ENCODE measurements at places on chromosomes 2 and 18.

GRCh38 chr18:11251891-11252270 lies 102.5 kb upstream of the PIEZO2 start:
- DNase-seq: no peak

DNA sequence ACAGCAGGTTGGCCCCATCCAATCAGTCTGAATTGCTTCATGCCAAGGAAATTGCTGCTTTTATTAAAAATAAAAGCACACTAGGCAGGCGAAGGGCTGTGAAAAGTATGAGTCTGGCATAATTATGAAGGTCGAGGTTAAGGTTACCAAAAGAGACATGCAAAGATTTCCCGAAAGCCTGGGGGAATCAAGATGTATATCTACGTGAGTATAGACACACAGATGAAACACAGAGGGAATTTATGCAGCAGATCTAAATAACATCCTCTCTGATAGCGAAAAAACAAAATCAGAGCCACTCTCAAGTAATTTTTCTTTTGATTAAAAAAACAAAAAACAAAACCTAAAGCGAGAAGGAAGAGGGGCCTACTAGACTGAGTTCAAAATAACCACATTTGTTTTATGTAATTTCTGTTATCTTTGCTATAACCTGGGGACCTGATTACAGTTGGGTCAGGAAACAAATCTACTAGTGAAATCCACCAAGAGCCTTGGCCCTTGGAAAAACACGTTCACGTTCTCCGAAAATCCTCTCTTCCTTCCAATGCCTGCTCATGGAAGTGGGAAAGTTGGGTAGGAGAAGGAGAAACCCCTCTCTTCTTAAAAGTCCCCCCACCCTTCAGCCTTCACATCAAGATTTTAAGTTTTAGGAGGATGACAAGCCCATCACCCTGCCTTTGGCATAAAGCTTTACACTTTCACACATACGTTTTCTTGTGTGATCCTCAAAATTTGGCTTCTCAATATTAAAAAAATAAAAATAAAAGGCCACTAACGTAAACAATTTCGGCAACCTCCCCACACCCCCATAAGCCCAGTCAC lies 1.4 kb downstream of the AAK1 start:
- no peak for DNase-seq

GRCh38 chr2:62999905-63000304 lies 50.7 kb upstream of the OTX1 start:
- no peak for DNase-seq

DNA sequence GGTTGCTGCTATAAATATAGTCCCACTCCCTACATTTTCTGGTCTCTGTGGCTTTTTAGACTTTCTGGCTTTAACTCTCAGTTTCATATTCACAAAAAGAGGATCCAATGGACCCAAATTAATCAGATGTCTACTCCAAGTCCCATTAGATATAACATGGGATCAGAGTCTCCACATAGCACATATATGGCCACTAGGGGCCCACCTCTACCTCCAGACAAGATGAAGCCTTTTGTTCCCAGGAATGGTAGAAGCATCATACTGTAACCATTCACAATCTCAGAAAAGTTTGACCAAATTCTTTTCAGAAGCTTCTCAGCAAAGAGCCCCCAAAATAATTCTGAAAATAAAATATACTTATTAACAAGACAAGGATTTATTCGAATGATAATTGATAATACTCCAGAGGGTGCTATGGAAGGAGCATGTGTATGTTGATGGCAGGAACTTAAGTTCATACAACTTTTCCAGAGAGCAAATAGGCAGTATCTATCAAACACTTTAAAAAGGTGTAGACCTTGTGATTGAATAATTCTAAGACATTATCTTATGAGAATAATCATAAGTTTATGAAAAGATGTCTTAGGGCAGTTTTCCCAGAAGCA lies 382.3 kb upstream of the CRIM1 start:
- no peak for DNase-seq

GRCh38 chr2:217523286-217523685 lies 479.5 kb downstream of the TNS1 start:
- no peak for DNase-seq

- no peak for DNase-seq
Measured at GRCh38 chr2:46966576-46966975, 51.0 kb upstream of the MCFD2 start.

- no peak for DNase-seq
Measured at GRCh38 chr2:39468579-39469451, 31.7 kb upstream of the MAP4K3 start.

DNA sequence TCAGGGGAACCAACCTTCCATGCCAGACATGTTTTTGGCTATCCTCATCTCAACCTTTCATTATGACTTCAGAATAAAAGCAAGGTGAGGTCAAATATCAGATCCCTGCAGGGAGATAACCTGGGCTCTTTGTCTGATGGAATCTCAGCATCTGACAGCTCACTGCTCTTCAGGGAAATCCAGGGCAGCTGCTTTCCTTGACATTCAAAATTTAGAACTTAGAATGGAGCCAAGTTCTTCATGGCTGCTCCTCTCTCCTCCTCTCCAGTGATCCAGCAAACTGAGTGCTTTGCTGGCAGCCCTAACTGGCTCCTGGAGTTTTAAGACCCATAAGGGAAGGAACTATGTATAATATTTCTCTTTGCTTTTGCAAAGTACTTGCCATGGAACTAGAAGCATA lies 716.3 kb downstream of the TSN start:
- no peak for DNase-seq

GRCh38 chr2:98821629-98822135 lies 90.8 kb upstream of the MGAT4A start:
- DNase-seq: no peak

GRCh38 chr2:97701851-97702465 lies 11.4 kb upstream of the ZAP70 start:
- DNase-seq: no peak

- no peak for DNase-seq
Measured at GRCh38 chr2:145096582-145096981, 576.7 kb upstream of the ZEB2 start.

- no peak for DNase-seq
Measured at GRCh38 chr2:239763433-239764097, 261.6 kb downstream of the NDUFA10 start.

- no peak for DNase-seq
Measured at GRCh38 chr18:49365346-49365745, 95.1 kb downstream of the DYM start.

GRCh38 chr2:203988500-203989260 lies 52.1 kb downstream of the ICOS start:
- no peak for DNase-seq

DNA sequence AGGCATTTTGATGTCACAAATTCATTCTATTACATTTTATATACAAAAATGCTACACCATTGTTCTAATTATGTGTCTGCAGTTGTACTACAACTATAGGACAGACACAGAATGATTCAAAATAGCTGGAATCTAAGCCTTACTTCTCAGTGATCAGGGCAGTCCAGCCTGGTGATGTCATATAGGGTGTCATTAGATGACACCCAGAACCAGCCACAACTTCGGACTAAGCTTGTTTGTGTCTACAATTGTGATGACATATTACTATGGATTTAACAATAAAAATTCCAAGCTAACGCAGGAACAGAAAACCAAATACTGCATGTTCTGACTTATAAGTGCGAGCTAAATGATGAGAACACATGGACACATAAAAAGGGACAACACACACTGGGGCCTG lies 31.0 kb downstream of the M1AP start:
- DNase-seq: no peak

- DNase-seq: no peak
Measured at GRCh38 chr2:241107031-241107783, 5.1 kb upstream of the MTERF4 start.

DNA sequence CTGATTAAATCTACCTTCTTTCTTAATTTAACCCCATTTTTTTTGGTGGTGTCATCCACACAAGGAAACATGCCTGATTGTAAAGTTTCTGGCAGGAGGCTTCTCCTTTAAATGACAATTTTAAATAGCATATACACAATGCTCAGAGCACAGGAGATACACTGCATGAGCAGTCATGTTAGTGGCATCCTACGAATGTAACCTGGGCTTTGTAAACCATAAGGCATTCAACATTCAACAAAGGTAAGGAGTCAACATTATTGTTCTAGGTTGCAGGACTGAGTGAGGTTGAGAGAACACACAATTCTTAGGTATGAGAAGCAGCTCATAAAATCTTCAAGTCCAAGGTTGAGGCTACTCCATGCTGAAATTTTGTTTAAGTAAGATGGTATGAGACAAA lies 266.6 kb upstream of the SIX2 start:
- DNase-seq: no peak

GRCh38 chr2:173705656-173706055 lies 259.5 kb downstream of the SP3 start:
- DNase-seq: no peak

- DNase-seq: no peak
Measured at GRCh38 chr2:44851518-44851917, 90.0 kb upstream of the SIX3 start.

DNA sequence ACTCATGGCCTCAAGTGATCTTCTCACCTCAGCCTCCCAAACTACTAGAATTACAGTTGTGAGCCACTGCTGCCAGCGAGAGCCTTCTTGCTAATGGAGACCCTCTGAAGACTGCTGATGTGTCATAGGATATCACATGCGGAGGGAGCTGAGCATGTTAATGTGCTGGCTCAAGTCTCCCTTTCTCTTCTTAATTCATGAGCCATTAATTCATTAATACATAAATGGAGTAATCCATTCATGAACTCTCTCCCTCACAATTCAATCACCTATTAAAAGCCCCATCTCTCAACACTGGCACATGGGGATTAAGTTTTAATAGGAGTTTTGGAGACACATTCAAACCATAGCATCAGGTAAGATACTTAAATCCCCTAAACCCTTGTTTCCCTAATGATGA lies 54.8 kb downstream of the SYT4 start:
- no peak for DNase-seq
